Activated CD8-positive, alpha-beta memory T cell treated with anti-CD3 and anti-CD28 coated beads, Interleukin-2, amount 10 ng/mL, durations not matched to agents 7 days and 5 days (primary cell): ENCODE measurements at places on chromosomes 4 and X.

DNA sequence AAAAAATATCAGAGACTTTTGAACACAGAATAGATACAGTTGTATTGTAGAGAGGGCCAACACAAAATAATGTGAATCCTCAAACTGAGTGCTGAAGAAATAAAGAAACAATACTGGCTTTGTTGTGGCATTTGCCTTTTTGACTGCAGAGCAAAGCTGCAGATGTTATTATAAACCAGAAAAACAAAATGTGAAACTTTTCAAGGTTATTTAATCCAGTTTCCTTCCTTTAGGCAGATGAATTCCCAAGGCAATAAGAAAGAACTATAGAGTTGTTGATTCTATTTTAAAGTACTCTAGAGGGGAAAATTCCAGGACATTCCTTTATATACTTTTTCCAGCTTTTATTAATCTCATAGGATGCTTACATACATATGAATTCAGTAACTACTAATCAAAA, 186.8 kb downstream of the NDST4 start:
- DNase-seq = no peak

DNA sequence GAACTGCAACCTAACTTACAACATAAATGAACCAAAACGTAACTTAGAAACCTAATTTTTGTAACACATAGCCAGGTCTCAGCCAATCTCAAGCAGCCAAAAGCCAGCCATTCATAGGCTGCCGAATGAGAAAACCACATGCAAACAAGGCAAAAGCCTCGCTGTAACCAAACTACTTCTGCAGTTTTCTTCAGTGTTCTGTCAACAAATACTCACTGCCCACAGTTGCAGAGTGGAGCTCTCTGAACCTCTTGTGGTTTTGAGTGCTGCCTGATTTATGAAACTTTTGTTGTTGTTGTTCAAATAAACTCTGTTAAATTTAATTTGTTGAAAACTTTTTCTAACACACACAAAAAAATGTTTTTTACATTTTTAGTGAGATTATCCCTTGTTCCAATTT, 251.2 kb downstream of the PAPSS1 start:
- no peak for DNase-seq

DNA sequence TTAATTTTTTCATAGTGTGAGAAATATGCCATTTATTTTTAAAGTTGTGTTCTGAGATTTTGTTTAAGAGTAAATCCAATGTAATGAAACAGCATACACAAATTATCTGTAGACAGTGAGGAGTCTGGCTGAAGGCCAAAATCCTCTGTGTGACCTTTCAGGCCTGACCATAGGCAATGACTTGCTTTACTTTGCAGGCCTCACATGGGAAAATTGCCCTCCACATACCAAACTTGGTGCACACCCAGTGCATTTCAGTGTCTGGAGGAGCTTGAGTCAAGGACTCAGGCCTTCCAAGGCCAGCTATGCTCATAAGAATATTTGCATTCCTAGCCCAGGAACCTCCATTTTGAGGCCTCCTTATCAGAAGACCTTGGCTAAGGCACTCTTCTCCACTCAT, 430.1 kb downstream of the GABRG1 start:
- DNase-seq = no peak

- no peak for DNase-seq
Measured at GRCh38 chrX:133134282-133134681, 37.4 kb upstream of the USP26 start.

- DNase-seq = no peak
Measured at GRCh38 chr4:52110171-52110570, 59.1 kb downstream of the SPATA18 start.

DNA sequence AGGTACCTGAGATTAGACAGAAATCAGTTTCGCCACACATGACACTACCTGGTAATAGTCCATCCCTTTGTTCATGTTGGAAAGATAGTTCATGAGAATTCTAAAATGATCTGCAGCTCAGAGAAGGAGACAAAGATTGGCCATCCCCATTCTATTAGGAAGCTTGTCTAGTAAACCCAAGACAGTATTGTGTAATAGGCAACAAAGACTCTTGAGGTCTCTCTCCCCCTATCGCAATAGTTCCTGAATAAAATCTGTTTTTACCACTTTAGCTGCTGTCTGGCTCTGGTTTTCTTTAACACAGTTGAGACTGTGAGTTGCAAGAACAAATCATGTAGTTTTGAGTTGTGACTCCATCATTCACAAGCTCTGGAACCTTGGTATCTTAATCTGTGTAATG, 14.8 kb upstream of the BBS7 start:
- no peak for DNase-seq

DNA sequence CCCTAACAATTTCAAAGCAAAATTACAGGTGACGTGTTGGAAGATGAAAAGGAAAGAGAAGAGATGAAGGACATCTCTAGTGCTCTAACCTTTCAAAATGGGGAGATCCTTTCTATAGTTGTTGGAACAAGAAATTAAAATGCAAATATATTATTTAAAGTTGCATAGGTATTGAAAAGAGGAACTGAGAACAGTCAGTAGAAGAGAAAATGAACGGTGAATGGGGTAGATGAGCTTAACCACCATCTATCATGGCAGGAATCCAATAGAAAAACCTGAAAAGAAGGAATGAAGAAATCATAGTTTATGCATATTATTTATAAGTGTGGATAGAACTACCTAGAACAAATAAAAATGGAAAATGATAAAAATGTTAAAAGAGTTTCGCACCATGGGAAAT, 42.0 kb downstream of the ANXA5 start:
- DNase-seq = no peak

DNA sequence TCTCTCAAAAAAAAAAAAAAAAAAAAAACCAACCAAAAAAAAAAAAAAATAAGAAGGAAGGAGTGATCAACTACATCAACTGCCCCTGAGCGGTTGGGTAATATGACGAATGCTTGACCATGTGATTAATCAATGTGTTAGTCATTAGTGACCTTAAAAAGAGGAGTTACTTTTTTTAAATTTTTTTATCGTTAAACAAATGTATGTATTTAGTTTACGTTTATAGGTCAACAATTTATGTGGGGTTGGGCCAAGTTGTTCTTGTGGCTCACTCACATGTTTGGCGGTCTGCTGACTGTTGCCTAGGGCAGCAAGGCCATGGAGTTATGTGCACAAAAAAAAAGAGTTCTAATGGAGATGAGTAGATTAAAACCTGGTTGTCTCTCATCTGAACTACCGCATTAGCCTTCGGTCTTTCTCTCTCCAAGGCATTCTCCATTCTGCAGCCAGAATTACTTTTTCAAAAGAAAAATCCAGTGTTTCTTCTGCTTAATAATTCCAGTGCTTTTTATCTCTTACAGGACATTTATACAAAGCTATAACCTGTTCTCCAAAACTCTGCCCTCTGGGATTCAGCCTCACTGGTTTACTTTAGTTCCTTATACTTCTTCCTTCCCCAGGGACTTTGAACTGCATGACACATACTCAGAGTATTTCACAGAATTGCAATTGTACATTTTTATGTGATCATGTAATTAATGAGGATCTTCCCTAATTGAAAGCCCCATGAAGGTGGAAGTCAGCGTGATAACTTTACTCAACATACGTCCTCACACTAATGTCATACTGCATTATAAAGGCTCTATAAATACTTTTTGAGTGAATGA, 505.5 kb downstream of the ANKRD50 start:
- DNase-seq = no peak

DNA sequence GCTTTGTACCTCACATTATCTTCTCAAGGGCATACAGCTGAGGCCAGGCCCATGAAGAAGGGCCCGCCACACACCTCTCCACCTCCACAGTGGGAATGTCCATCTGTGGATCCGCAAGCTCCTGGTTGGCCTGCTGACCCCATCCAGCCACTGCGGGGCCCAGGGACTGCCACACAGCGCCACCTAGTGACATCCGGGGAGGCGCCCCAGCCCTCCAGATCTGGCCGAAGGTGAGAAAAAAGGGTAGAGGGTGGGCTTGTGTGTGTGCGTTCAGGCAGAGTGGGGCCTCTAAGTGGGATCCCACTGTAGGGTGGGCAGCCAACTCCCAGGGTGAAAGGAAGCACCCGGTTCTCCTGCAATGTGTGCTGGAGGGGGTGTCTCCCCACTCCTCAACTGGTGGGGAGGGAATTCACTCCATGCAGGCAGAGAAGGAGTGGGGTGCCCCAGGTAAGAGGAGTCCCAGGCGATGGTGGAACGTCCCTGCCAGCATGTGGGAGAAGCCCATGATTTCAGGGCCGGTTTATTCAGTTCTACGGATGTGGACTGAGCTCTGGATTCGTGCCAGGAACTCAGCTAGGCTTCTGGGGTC, 117.3 kb downstream of the ENPP6 start:
- DNase-seq = no peak

GRCh38 chrX:57573754-57574153, 18.1 kb upstream of the ZXDB start:
- no peak for DNase-seq

DNA sequence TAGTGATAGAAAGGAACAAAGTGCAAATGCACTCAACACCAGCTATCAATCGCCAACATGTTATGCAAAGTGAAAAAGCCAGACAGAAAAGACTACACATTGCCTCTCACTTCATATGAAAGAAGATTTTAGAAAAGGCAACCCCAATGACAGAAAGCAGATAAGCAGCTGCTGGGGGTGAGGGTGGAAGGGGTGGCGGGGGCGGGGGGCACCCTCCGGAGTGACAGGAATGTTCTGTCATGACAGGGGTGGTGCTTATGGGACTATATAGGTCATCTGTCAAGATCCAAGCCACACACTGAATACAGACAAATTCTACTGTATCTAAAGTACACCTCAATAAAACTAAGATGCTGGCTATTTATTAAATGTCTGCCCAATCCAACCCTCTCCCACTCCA, 10.7 kb downstream of the WDR1 start:
- DNase-seq = no peak

DNA sequence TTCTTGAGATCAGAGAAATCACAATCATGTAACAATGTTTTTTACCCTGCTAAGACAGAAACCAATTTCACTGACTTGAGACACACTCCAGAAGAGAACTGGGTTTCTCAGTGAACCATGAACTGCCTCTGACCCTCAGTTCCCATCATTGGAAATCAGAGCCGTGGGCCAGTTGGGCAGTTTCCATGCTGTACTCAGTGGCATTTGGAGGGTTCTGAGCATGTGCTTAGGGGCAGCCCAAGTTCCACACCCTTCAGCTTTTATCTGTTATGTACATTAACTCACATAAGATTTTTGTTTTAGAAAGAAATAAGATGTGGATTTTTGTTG, 77.9 kb downstream of the BTC start:
- DNase-seq = no peak
